ENCODE measurements at places on chromosomes 12 and 14. TPM values are rescaled to one million over a fixed set of nuclear protein-coding genes. Genes with fewer than 3 reads are reported as not detected.

DNA sequence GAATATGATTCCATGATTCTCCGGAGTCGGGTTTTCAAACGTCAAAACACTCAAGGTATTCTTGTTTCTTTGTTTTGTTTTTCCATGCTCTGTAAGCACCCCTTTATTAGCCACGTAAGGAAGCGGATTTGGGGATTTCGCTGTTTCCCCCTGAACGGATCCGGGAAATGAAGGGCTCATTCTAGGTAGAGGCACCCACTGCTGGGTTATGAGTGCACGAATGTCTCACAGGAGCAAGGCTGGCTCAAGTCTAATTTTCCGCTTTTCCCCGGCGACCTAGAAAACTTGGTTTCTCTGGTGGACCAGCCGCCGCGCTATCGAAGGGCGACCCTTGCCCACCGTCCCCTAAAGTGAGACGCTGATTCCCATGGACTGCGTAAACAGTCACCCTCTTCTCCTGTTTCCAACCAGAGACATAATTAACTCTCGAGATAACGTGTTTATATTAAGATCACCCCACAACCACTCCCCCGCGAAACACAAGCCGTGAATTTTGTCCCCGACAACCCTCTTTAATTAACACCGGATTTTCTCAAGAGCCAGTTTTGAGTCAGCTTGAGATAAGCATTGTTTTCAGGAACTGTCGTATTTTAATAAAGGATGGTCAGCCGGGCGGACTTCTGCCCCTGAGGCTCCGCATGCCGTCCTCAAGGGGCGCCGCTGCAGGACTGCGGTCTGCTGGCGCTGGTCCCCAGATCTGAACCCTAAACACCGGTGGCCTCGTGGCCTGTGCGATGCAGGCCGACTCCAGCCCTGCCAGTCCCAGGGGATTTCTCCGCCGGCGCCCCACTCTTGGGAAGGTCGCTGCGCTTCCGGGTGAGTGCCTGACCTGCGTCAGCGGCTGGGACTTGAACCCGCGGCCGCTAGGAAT is 515 bp upstream of the ABCC9 start:
- no peak for DNase-seq

The RIMBP2 gene
- polyA plus RNA-seq = 0.78 TPM

The CISTR gene
- not detected for polyA plus RNA-seq

DNA sequence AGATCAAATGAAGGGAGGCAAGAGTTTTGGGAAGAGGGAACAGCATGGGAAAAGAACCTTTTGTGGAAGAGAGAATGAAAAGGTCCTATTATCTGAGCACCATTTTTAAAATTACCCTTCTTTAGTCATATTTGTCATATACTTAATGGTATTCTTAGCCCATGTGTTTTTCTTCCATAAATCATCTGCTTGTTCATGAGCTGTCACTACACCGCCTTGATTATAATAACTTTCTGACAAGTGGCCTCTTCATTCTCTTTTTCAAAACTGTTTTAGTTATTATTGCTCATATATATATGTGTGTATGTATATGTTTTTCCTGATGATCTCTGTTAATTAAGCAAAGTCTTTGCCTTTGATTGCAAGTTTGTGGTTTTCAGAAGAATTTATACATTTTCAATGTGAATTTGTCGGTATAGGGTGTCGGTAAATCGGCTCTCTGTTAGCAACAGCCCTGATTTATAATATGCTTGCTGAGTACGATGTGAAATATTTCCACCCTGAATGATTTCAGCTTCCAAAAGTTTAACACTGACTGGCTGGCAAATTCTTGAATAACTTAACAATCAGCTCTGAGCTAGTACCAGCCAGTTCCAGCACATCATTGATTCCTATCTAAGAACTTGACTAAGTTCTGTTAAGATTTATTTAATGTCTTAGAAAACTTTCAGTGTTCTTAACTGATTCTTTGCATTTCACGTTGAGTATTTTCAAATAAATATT is 49.2 kb downstream of the GUCY2C start:
- no peak for DNase-seq

The OR6S1 gene
- not detected for polyA plus RNA-seq

The CLEC7A gene
- 25.5 TPM for polyA plus RNA-seq

The HAL gene
- 1.7 TPM for polyA plus RNA-seq

The SLC22A17 gene
- polyA plus RNA-seq = 6.3 TPM

DNA sequence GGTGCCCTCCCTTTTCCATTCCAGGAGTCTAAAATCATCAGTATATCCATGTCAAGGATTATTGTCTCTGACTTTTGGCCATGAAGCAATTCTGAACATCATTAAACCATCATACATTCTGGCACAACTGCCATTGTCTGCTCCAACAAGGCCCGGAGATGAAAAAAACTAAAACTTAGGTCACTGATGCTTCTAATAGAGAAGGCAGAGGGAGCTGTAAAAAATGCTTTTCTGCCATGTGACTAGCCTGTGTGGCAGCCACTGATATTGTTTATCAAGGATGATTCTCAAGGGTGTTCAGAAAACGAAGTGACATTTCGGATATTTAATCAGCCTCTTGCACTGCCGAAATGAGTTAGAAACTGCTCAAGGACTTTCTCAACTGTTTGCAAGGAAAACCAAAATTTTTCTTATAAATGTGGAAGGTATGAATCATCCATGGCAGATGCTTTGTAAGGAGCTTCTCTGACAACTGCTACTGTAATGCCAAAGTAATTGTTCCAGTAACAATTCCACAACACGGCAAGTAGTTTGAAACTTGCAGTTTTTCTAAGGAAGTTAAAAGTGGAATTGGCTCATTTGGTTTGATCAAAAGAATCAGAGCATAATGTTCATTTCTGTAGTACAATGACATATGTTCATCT is 1076.5 kb upstream of the FLRT2 start:
- DNase-seq = no peak

DNA sequence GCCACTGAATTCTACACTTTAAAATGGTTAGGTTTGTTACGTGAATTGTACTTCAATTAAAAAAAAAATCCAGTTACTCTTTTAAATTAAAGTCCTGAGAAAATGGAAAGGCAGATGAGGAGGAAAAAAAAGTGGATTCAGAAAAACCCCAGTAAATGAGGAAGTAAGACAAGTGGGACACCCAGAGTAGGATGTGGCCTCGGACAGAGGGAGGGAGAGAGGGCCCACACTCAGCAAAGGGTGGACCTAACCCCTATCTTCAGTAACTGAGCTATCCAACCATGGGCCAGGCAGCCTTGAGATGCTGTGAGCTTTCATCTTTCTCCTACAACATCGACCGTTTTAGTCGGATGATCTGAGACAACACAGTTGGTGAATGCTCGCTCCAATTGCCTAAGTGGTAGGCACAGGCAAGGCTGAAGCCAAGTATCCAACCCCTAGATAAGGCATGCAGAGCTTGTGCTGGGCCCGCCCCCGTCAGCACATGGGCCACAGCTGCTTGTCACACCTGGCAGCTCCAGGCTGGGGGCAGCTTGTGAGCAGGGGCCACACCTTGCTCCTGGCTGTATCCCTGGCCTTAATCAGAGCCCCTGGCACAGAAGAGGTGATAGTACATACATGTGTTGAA is 142.1 kb downstream of the TTC7B start:
- DNase-seq = no peak

GRCh38 chr12:9669534-9669933 is at the start of gene CLEC2D:
TSS of gene CLEC2D (plus strand) at chr12:9669713. CDS start at chr12:9669735, 22 bp downstream.
- DNase-seq = peak; percentile 36

DNA sequence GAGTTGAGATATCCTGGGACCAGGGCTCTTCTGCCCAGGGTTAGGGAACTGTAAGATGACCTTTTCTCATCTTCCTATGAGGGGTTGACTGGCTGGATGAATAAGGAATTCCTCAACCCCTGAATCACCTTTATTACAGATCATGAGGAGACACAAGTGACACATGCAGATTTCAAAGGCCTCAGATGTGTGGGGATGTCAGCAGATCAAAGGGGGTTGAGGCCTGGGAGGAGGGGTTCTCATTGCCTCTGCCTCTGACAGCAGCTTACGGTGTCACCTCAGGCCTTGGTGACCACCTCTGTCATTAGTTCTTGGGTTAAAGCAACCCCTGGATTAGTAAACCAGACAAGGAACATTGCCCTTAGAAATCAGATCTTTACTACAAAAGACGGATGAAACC is 2.1 kb upstream of the KRT72 start:
- DNase-seq = peak; percentile 53

GRCh38 chr14:61109288-61109687 is 128.2 kb downstream of the SLC38A6 start:
- no peak for DNase-seq

The PLXNC1 gene
- polyA plus RNA-seq = 3.7 TPM

DNA sequence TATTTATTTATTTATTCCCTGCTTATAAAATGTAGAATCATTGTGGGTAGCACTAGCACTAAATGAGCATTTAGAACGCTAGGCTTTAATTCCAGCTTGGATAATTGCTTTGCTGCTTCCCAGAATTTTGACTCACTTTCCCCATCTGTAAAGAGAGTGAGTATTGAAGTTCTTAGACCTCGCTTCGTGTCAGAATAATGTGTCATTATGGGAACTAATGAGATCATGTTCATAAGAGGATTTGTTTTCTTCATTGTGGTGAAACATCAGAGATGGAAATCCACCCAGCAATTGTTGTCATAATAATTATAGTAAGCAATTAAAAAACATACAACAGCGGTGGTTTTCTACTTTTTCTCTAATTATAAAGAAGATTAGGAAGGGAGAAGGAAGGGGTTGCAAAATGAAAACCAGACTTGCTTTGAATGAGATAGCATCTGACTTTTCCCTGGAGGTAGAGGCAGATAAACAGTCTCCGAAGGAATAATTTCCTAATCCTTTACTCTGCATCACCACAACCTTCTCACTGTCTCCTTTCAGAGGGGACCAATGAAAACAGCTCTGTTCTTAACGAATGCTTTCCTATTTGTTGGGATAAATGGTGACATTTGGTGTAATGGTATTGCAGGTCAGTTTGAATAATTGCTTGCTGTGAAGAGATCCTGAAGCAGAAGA is 86.8 kb upstream of the ARHGAP5 start:
- no peak for DNase-seq

GRCh38 chr14:72291908-72292688 is 359.9 kb downstream of the RGS6 start:
- DNase-seq = no peak

The ADAM20 gene
- polyA plus RNA-seq = 0.11 TPM

GRCh38 chr14:102594514-102595175 is 2.2 kb downstream of the RCOR1 start:
- DNase-seq = peak; percentile 45

DNA sequence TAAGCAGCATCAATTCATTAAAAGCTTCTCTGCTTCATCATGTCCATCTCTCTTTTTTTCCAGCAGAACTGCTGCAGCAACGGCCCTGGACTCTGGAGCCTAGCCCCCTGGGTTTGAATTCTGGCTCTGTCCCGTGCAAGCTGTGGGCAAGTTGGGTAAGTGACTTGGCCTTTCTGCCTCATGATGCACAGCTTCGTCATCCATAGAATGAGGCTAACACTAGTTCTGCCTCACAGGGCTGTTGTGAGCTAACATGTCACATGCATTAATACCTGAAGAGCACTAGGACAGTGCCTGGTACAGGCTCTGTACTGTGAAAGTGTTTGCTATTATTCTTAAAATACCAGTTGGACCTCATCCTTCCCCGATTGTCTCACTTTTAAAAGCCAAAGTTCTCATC is 4.2 kb downstream of the KRT82 start:
- no peak for DNase-seq

- no peak for DNase-seq
Observed at GRCh38 chr12:122515275-122515674, 11.5 kb downstream of the RSRC2 start.

DNA sequence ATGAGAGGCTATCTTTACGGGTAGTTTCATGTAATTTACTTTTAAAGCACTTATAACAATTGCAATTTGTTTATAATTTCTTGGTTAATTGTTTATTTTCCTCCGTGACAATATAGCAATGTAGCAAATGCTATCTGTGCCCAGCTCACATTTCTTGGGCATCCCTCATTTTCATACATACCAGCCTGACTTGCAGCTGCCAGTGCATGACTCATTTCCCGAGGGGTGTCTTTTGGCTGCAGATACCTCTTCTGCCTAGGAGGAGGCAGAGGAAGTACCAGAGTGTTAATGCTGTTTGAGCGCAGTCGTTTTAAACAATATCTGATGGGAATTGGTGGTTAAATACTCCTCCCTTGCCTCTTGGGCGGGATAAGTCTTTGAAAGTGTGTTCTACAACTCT is 104.2 kb upstream of the ABCD2 start:
- no peak for DNase-seq

DNA sequence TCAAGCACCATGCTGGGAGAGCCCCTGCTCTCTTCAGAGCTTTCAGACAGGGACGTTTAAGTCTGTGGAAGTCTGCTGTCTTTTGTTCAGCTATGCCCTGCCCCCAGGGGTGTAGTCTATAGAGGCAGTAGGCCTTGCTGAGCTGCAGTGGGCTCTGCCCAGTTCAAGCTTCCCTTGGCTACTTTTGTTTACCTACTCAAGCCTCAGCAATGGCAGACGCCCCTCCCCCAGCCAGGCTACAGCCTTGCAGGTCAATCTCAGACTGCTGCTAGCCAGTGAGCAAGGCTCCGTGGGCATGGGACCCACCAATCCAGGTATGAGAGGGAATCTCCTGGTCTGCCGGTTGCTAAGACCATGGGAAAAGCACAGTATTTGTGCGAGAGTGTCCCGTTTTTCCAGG is 37.4 kb upstream of the C12orf71 start:
- no peak for DNase-seq

DNA sequence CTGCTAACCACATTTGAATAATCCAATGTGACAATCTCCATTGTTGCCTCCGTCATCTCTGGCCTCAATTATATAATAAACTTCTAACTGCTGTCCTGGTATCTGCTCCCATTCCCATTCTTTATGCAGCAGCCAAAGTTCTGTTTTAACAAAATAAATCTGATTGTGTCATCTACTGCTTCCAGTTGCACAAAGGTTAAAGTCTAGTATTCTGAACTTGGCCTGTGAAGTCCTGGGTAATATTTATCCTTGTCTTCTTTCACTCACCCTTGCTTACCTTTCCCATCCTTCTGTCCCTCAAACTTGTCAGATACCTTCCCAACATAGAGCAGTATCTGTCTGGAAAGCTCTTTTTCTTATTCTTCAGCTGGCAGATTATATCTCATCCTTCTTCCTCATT is 19.3 kb upstream of the STRAP start:
- DNase-seq = no peak

DNA sequence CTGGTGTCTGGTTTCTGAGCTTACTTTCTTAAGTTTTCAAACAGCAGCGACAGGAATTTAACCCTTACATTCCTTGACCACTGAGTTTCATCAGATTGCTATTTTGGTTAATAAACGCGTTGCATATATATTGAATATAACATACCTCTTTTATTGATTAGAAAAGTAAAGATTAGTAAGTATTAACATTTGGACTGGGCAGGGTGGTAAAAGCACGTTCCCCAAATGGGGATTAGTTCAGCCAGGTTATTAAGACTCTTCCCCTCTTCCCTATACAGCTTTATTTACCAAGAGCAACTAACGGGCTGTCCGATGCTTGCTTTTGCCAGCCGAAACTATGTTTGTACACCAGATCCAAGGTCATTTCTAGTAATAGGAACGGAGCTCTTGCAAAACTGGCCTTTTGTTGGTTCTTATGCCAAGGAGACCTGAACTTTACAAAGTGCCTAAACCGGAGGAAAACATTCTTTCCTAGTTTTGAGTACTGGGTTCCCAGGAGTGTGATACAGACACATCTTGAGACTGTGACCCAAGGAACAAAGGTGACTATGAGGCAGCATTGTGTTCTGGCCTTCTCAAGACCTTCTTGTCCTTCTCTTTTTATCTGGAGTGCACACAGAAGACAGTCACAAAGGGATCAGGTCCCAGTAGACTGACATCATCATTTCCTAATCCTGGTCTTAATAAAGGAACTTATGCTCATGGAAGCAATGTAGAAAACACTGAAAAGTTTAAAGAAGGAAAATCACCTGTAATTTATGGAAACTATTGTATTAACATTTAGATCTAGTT is 2.6 kb downstream of the GLRX5 start:
- DNase-seq = no peak

The DNAH10 gene
- polyA plus RNA-seq = 0.82 TPM

Data from thymus (tissue), 14 donors.